ENCODE measurements at places on chromosomes 6 and 20.

DNA sequence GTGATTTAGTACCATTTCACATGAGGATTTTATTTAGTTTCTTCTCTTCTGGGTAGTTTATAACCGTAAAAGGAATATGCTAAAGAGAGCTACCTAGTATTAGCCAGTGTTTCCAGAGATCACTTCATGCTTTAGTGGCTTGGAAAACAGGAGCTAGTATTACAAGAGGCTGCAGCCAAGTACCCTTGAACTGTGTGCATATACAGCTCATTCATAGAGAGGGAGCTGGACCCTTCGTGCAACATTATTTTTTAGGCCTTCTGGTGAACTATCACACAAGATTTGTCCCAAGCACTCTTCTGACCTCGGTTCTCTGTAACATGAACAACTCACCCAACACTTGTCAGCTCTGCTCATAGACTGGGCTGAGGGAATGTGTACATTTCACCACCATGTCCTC, 74.9 kb upstream of the RIN2 start:
- DNase-seq, result no peak

- DNase-seq, result no peak
Measured at GRCh38 chr6:18206591-18206990, 51.4 kb downstream of the KDM1B start.

DNA sequence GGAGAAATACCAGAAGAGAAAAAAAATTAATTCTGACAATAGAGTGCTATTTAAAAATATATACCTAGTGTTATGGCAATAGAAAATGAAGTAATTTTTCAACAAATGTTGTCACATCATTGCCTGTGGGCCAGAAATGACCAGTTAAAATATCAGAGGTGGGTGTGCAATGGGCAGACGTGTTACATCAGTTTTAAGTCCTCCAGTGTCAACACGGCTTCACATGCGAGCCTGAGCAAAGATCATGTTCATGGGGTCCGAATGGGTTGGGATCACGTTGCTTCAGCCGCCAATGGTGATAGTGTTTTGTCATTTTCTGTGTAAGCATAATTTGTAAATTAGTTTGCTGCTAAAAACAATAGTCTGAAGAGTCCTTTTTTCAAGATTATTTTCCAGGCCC, 27.5 kb downstream of the TMEM200A start:
- no peak for DNase-seq

DNA sequence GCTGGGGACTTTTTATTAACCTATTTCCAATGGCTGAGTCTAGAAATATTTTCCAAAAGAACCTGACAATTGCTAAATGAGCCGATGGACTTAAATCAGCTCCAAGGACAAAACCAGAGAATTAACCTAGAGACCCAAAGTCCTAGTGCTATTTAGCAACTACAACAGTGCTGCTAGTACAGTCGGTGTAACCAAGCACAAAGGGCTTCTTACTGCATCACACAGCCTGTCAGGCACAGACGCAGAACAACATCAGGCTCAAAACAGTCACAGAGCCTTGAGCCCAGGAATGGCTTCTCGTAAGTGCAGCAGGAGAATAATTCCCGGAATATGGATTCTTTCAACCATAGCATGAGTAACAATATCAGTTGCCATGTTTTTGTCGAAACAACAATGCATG, 70.0 kb downstream of the GFOD1 start:
- no peak for DNase-seq

DNA sequence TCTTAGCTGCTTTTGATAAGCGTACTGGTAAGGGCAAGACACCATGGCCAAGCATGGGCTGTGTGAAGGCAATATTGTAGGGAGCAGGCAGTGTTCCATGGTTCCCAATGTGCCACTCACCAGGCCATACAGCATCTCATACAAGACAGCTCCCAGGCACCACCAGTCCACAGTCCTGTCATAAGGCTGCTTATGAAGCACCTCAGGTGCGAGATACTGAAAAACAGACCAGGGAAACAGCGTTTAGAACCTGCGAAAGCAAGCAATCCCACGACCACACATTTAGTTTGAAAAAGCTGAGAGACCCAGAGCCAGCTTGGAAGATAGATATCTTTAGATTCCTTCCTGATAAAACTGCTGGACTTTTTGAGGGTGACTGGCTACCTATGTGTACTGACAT, 119.1 kb upstream of the SLC2A12 start:
- DNase-seq, result no peak

GRCh38 chr6:102216232-102216631, 822.7 kb downstream of the GRIK2 start:
- no peak for DNase-seq

DNA sequence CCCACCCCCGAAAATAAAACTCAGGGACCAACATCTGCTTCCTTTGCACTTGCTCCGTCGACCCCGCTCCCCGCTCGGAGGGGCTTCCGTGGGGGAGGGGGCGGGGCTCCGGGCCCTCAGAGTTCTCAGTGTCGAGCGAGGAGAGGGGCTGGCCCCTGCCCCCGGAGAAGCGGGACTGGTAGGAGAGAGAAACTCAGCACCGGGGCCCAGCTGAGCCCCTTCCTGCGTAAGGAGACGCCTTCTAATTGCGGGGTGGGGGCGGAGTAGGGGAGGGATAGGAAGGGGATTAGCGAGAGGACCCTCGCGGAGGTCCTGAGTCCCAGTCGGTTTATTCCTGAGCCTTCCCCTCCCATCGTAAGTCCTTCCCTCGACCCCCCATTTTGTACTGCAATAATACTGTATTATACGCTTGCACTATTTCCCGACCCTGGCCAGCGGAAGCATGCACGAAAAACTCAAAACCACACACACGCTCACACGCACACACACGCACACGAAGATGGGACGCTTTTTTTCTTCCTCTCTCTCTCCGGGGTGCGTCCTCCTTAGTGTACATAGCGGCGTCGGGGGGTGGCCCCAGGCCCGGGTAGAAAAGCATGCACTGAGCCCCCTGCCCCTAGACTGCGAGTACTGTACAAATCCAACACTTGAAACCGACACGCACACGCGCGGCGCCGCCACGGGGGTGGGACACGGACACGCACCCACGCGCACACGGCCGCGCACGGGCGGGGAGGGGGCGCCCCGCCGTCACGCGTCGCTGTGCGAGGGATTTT, 22.1 kb upstream of the SLC22A7 start:
- peak; percentile 15 for DNase-seq
